Skeletal muscle cell (primary cell): ENCODE measurements at places on chromosomes 6 and 20.
A peak's percentile ranks its signal among the peaks of the same experiment; 100 is the strongest.

DNA sequence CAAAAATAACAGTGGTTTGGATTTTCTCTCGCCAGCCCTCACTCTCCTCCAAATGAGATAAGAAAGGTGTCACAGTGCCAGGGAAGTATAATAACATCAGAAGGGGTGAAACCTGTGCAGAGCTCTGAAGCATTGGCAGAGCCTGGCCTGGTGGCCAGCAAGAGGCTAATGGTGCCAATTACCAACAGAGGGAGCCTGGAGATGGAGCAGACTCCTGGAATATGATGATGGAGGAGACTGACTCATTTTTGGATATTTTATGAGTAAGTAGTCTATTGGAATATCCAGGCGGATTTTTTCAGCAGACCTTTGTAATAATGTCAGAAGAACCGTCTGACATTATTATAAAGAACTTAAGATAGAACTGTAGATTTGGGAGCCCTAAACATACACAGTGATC lies 442.6 kb upstream of the MARCKS start:
- DNase-seq: no peak

- DNase-seq: no peak
Measured at GRCh38 chr20:635028-635892, 17.7 kb downstream of the SRXN1 start.

DNA sequence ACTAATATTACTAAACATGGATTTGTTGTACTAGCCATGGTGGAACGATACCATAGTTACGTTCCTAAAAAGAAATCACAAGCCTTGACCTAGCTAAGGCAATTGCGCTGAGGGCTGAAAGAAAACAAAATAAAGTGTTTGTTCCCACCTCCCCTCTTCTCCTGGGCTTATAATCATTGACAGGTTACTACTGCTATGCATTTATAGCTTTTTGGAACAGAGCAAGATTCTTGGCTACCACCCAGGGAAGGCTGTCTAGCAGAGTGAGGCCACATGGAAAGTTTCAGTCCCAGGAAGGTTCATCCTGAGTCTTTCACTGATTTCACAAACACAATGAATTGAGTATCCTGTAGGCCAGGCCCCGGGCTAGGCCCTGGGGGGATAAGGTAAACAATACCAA lies 84.6 kb downstream of the TMEM170B start:
- DNase-seq: no peak

GRCh38 chr6:90136837-90137568 lies 159.6 kb downstream of the BACH2 start:
- no peak for DNase-seq

DNA sequence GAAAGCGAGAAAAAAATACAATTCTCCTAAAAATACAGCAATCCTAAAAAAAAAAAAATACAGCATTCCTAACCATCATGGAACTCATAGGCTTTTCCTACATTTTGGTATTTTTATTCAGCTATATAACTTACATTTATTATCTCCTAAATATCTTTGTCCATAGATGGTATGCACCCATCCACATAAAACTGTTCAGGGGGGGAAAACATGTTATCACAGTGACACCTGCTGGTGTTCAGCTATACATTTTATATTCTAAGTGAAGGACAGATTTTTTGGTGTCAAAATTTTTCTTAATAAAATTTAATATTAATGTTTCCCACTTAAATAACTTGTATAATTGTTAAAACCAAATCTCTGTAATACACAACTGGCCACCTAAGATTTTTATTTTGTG lies 58.0 kb downstream of the BLOC1S5 start:
- DNase-seq: no peak

DNA sequence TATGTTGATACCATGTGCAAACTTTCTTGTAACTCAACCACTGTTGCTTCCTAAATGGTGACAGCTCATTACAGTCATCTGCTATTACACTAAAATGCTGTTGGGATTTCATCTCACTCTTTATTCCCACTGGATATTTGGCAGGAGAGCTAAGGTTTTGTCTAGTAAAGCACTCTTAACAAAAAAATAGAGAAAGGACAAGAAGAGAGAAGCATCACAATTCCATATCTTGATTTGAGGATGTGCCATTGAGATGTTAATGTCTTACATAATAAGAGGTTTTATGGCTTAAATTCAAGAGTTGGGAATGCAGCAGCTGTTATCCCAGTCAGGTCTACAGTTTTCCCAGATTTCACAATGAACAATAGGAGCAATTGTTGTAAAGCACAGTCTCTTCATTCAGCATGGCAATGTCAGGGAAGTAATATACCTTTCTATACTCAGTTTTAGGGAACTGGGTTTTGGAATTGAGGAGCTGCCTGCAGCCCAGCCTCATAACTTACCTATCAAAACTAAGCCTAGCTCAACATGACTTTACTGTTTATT lies 134.9 kb downstream of the ISM1 start:
- no peak for DNase-seq

DNA sequence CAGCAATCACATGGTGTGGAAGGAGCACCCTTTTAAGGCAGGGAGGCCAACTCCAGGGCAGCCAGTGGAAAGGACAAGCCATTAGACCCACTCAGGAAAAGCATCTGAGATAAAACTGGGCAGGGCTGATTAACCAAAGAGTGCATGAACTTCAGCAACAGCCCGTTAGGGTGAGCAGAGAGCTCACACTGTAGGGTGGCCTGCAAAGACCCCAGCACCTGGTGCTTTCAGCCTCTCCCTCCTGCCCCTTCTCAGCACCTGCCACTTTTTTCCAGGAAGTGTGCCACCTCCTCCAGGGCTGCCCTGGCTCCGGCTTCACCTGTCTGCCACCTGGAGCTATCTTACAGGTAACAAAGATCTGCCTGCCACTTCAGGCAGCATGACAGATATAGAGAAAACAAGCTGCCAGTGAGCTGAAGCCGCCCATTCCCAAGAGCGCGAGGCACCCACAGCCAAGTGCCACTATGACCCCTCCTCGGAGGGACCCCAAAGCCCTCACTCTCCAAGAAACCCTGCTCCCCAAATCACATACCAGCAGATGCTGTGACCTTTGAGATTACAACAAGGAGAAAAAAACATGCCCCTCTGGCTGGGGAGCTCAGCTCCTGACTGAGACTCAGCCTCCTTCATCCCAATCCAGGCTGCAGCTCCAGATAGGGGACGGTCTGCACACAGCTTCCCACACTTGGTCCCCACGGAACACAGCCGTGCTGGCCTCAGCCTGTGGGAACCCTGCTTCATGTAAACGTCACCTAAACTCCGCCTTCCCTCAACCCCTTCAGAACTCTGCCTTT lies 71.2 kb downstream of the ABHD12 start:
- no peak for DNase-seq

DNA sequence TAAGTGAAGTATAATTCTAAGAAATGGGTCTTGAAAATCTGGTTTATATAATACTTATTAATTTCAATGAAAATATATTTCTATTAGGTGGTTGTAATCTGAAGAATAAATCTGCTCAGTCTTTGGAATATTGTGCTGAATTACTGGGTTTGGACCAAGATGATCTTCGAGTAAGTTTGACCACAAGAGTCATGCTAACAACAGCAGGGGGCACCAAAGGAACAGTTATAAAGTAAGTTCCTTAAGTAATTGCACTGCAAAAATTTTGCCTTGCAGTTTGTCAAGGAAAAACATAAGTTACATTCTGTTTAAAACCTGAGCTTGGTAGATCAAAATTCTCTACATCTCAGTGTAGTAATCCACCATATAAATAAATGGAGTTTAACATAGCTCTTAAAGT lies 106.0 kb downstream of the MYO6 start:
- peak; percentile 33 for DNase-seq

DNA sequence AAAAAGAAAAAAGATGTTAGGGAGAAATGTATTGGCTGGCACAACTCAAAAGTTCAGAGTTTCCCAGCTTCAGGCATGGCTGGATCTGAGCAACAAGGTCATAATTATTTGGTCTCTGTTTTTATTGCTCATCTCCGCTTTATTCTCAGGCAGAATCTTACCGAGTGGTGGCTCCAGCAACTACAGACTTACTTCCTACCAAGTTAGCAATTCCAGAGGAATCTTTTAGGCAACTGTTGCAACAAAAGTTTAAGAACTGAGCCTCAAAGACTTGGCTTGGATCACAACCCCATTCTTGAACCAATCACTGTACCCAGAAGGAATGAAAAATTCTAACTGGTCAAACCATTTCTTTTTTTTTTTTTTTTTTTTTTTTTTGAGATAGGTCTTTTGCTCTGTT lies 35.5 kb upstream of the NCOA3 start:
- DNase-seq: peak; percentile 4

- no peak for DNase-seq
Measured at GRCh38 chr6:169894377-169894960, 143.0 kb downstream of the ERMARD start.

DNA sequence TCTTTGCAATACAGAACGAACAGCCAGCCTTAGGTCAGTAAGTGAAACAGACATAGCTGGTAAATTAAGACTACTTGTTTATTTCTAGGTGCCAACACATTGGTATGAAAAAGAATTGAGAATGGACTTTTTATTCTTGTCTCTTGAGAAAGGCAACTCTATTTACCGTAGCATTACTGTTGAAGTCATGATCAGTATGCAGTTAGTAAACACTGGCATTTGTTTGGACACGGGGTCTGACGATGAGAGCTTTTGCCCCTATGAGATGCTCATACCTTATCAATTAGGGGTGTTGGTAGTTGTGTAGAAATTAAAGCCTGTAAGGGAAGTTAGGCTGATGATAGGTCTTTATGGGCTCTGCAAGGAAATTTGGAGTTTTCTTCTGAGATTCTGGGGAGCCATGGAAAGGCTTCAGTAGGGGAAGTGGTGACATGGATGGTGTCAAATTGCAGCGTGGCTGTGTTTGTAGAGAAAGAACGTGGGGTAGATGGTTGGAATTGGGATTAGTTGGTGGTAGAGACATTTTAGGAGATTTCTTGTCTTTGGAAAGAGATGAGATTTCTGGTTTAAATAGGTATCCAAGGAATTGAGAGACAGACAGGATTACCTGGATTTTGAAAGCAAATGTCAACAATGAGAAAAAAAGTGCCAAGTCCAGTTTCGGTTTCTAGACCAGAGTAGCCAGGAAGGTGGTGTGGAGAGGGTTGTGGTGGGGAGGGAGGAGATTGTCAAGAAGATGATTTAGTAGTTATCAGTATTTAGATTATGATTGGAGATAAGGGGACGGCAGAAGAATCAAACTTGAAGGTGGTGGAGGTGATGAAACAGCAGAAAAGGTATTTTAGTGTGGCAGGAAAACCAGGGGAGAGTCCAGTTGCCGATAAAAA lies 116.6 kb downstream of the JARID2 start:
- DNase-seq: no peak
